ENCODE measurements at places on chromosomes 5 and 9.

DNA sequence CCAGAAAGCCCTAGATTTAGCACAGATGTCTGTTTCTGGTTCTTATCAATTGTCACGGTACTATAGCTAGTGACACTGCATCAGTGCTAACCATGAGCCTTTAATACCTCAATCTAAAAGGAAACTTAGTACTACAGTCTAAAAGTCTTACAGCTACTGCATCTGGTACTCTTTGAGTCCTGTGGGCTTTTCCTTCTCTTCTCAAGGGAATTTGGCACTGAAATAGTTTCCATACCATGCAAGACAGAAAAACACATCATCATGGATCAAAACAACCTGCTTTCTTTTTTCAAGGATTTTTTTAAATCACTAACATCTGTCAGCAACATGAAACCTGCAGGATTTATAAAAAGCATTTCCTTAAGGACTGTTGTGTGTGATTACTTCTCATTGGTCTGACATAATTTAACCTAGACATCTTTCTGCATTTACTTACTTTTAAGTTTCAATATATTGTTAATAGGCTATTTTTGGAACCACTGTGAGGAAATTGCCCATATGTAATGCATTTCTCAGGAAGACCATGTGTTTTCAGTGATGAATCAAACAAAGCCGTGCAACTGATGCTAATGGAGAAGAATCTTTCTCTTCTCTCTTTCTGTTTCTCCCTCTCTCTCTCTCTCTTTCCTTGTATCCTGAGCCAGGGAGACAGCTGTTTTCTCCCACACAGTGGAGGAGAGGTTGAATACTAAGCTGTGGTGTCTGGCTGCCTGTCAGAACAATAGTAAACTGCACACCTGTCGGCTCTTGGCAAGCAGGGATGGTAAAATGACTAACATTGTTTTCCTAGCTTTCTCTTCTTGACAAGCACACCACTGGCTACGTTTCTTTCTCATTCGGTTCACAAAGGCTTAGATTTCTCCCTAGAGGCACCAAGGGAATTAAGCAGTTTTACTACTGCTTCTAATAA lies 273.4 kb downstream of the CSNK1G3 start:
- DNase-seq: no peak

DNA sequence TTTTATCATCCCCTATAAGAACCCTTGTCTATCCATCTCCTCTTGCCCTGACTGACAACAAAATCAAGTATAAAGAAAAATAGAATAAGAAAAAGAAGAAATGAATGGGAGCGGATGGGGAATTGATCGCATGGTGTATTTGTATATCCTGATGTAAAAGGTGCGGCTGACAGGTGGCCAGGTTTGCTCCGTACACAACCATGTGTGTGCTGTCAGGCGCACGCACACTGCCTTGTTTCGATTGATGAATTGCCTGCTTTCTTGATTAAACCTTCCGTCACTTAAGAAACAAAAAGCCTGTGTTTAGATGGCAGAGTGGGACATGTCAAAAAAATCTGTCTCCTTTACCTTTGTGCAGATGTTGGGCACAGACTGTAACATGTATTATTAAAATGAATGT lies 102.6 kb downstream of the MVB12B start:
- DNase-seq: no peak

GRCh38 chr5:98964621-98965020 lies 35.8 kb upstream of the CHD1 start:
- no peak for DNase-seq

GRCh38 chr9:109113892-109114609 lies 5.7 kb downstream of the TMEM245 start:
- DNase-seq: no peak

GRCh38 chr9:80204054-80204453 lies 632.3 kb downstream of the TLE4 start:
- DNase-seq: no peak

DNA sequence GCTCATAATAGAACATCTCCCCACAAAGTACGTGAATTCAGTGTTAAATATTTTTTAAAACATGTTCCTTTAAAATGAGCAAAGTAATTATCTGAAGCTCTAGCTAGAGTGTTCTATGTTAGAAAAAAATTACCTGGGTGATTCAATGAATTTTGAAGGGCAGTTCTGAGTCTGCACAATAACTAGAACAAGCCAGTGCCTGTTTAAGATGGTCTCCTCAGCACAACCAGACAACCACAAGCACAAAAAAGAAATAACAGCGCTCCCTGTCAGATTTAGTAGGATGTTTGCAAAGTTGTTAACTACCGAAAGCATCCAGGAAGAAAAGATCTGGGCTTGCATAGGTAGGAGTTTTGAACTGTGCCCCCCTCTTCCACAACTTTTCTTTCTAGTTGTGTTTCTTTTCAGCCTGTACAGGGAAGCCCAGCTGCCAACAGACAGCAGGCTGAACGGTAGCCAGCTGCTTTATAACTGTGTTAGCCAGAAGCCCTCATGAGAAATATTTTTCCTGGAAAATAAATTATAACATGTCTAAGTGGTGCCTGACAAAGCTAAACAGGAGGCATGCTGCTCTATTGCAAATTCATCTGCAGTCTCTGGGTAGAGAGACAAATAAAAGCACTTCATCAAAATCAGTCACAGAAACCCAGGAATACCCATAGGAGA lies 1026.9 kb downstream of the MAT2B start:
- no peak for DNase-seq

DNA sequence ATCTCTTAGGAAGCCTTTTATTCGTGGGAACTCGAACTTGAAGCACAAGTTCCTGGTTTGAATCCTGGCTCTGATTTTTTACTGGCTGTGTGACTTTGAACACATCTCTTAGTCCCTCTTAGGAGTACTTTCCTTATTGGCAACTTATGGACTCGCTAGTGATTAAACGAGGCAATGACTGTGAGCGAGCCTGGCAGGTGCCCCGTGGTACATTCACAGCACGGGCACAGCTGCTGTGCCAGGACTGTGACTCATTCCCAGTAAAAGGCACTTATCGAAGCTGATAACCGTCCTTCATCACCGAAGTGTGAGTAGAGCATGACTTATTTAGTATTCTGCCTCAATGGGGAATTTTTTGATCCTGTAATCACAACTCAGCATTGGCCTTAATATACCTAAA lies 22.7 kb downstream of the CFAP90 start:
- no peak for DNase-seq

- DNase-seq: no peak
These were observed 153.7 kb downstream of the SPOCK1 start for GRCh38 chr5:137345396-137345795.

DNA sequence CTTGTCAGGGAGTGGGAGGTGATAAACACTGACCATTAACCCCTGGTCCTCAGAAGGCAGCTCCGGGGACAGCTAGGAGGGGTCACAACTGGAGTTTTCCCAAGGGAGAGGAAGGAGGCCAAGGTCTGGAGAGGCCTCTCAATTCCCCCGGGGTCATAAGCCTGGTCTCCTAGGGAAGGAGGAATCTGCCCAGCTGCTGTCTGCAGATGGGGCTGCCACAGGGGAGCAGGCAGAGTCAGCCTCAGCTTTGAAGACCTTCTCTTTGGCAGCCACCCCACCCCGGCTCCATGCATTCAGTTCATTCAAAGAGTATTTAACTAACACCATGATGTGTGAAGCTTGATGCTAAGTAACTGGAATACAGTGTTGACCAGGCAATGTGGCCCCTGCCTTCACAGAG lies 74.6 kb upstream of the HSPA9 start:
- DNase-seq: no peak

- no peak for DNase-seq
These were observed 5.6 kb downstream of the PTCD2 start for GRCh38 chr5:72325566-72326305.

GRCh38 chr5:142193114-142193428 lies 84.5 kb downstream of the NDFIP1 start:
- no peak for DNase-seq

DNA sequence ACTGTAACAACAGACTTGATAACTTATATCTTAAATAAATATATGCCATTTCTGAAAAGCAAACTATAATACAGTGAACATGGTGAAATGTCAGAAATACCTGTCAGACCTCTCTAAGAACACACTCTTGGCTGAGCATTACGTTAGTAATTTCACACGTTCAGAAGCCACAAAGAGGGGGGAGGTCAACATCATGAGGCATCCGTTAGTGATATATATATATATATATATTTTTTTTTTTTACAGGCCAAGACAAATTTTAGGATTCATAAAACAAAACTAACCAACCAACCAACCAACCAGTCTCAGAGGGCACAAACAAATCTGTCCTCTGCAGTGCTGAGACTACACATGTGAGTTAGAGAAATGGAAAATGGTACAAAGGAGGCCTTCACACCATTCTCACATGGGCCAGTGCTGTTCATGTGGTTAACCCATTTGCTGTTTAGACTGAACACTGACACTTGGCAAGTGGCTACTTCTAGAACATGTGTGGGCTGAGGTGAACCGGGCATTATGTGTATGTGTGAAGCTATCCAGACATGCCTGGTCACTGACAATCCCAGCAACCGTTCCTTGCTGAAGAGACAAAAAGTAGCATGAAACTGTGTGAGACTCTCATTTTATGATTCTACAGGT lies 54.5 kb downstream of the ELL2 start:
- no peak for DNase-seq

DNA sequence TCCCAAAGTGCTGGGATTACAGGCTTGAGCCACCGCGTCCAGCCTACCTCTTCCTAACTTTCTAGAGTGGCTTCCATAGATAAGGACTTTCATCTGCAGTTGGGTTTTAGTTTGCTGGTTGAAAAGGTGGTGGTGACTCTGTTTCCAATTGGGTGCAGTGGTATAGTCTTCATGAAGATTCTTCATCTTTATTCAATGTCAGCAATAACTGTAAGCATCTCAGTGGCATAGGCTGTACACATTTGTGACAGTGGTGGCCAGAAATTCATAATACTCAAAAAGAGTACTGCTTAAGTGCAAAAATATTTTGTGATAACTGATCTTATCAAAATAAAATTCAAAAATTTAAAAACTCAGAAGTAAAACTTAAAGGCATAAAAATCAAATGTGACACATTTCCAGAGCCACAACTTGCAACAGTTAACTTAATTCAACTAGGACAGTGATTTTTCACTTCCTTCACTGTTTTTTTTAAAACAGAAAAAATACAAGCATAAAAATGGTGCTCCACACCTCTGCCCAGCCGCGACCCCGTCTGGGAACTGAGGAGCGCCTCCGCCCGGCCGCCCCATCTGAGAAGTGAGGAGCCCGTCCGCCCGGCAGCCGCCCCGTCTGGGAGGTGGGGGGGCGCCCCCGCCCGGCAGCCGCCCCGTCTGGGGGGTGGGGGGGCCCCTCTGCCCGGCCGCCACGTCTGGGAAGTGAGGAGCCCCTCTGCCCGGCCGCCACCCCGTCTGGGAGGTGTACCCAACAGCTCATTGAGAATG lies 56.4 kb upstream of the CDK5RAP2 start:
- DNase-seq: no peak

- DNase-seq: no peak
These were observed 1.4 kb upstream of the PHF24 start for GRCh38 chr9:34956648-34957047.

- DNase-seq: no peak
These were observed 19.6 kb downstream of the TNC start for GRCh38 chr9:115098226-115098965.

DNA sequence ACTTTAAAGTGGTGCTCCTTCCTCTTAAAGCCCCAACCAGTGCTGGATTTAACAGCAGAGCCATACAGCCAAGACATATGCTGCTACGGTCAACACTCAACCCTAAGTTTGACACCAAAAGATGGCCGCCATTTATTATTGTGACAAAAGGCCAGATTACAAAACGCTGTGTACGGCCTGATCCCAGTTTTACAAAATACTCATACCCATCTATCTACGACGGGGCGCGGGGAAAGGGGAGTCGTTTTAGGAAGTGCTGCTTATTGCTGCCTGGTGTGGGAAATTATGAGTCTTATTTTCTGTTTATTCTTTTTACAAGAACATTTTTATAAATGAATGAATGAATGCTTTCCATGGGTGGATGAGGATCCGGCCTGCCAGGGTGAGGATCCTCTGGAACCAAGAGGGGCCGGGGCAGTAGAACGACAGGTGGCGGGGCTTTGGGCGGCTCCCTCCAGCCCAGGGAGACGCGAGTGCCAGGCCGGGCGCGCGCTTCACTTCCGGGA lies 457 bp upstream of the IDNK start:
- no peak for DNase-seq

- DNase-seq: no peak
These were observed 20.0 kb upstream of the FAM120AOS start for GRCh38 chr9:93473411-93473810.

GRCh38 chr9:16363073-16363781 lies 507.2 kb downstream of the BNC2 start:
- no peak for DNase-seq

GRCh38 chr9:8674536-8674935 lies 875.0 kb upstream of the DMAC1 start:
- DNase-seq: no peak

- DNase-seq: no peak
These were observed 16.2 kb upstream of the ATP6V1G1 start for GRCh38 chr9:114571391-114571790.

DNA sequence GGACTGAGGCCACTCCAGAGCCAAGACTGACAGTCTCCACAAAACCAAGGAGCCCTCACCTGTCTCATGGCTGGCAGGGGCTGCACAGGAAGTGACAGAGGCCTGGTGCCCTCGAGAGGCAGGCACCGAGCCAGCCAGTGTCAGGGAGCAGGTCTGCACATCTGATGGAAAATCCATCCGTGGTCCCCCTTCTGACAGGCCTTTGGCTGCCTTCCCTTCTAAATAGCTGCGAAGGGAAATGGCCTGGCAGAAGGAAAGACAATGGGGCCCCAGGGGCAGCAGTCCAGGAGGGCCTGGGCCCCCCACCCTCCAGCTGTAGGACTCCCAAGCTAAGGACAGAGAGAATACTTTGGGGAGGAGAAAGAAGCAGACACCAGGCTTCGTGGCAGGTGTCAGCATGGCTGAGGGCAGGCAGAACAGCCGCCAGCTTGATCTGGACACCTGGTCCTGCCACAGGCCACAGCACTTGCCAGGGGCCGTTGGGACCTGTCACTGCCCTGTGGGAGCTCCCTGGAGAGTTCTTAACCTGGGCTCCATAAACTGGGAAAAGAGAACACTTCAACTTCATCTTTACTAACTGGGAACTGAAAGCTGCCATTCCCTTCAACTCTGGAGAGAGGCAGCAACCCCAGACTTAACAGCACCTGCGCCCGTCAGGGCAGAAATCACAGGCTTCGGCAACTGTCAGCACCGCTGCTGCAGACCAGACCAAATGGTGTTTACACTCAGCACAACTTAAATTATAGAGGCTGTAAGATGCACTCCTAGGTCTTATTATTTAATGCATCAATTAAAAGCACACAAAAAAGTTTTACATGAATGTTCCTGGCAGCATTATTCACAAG lies 22.0 kb downstream of the ADAMTS2 start:
- DNase-seq: no peak

GRCh38 chr9:108087781-108088180 lies 598.2 kb upstream of the KLF4 start:
- no peak for DNase-seq

GRCh38 chr9:37667706-37668105 lies 17.0 kb downstream of the FRMPD1 start:
- DNase-seq: no peak

DNA sequence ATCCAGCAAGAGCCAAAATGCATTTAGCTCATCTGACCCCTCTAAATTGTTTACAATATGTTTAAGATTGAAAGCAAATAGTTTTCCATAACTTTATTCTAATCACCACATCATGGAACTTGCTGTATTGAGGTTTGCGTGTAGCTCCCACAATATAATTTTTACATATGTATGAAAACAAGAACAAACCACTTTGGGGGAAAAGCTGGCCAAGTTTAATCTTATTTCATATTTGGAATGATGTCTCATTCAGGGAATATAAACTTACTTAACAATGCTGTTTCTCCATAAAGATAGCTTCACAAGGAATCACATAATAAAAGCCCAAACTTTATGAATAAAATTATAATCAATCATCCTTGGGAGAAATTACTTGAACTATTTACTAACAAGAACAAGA lies 194.6 kb upstream of the PCSK5 start:
- no peak for DNase-seq
